ENCODE measurements at places on chromosomes 7 and 10. TPM values are rescaled to one million over a fixed set of nuclear protein-coding genes. Genes with fewer than 3 reads are reported as not detected.

Gene CAMK1D
- total RNA-seq: 18.3 TPM

Gene FAM25A
- total RNA-seq: not detected

- no peak overlapping the region for H3K27ac ChIP-seq
- no peak overlapping the region for H3K4me3 ChIP-seq
- peaks cover 9% of the 10 kb centered on the region for H3K4me1 ChIP-seq
These were observed 111.8 kb downstream of the MYL10 start for GRCh38 chr7:101517304-101517703.

- no peak for ATAC-seq
- peaks cover 37% of the 10 kb centered on the region for H3K4me1 ChIP-seq
- H3K36me3 ChIP-seq: no peaks in the 10 kb centered on the region
- H3K27ac ChIP-seq: no peak overlapping the region
- no peak overlapping the region for H3K4me3 ChIP-seq
- no peaks in the 10 kb centered on the region for H3K27me3 ChIP-seq
These were observed 52.6 kb downstream of the FAM53B start for GRCh38 chr10:124691421-124692099.

GRCh38 chr7:92849322-92849721, 12.9 kb upstream of the CDK6 start:
- no peak for ATAC-seq
- H3K36me3 ChIP-seq: no peaks in the 10 kb centered on the region
- no peak overlapping the region for H3K4me3 ChIP-seq
- H3K27me3 ChIP-seq: no peaks in the 10 kb centered on the region

- no peaks in the 10 kb centered on the region for H3K4me1 ChIP-seq
- H3K27me3 ChIP-seq: peaks cover 1% of the 10 kb centered on the region
- no peak for ATAC-seq
- no peak overlapping the region for H3K4me3 ChIP-seq
- H3K36me3 ChIP-seq: no peaks in the 10 kb centered on the region
These were observed 560.2 kb downstream of the TCERG1L start for GRCh38 chr10:130751106-130751840.

DNA sequence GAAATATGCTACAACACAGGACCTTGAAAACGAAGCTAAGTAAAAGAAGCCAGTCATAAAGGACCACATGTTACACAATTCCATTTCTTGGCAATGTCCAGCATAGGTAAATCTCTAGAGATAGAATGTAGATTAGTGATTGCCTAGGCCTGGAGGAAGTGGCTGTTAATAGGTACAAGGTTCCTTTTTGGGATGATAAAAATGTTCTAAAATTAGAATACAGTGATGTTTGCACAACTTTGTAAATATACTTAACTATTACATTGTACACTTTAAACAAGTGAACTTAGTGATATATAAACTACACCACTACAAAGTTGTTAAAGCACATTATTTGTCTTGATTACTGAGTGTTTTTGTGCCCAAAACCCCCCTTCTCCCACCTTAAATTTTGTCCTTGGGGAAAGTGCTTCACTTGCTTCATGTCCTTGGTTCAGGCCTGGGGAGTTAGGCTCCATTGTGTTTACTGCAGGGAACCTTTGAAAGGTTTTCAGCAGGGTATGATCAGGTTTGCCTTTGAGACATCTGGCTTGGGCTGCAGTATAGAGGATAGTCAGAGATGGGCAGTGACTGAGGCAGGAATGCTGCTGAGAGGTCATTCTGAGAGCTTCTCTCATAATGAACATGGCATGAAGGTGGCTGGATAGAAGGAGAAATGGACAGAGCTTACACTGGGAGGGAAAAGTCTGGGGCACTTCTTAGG, 1052.6 kb downstream of the REEP3 start:
- no peaks in the 10 kb centered on the region for H3K27me3 ChIP-seq
- no peaks in the 10 kb centered on the region for H3K4me1 ChIP-seq
- H3K4me3 ChIP-seq: no peak overlapping the region
